ENCODE measurements at places on chromosomes 5 and 9.

- DNase-seq = no peak
Measured at GRCh38 chr5:88256872-88257271, 11.8 kb downstream of the TMEM161B start.

GRCh38 chr5:78387468-78388153 is 27.2 kb downstream of the SCAMP1 start:
- DNase-seq = no peak

- DNase-seq = no peak
Measured at GRCh38 chr5:82601077-82601476, 322.9 kb upstream of the RPS23 start.

DNA sequence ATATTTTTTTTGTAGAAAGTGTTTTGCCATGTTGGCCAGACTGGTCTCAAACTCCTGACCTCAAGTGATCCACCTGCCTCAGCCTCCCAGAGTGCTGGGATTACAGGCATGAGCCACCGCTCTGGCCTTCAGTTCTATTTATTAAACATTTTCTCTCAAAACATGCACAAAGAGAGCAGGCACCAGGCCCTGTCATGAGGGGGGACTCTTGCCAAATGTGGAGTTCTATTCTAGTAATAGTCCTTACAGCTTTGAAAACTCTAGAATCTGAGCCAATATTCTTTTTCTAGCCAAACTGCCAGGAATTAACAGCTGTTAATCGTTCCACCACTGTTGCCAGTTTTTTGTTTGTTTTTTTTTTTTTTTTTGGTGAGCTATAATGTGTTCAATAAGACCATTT is 124.6 kb downstream of the TARS1 start:
- DNase-seq = no peak

- DNase-seq = no peak
Measured at GRCh38 chr9:124284940-124285441, 27.2 kb downstream of the NEK6 start.

DNA sequence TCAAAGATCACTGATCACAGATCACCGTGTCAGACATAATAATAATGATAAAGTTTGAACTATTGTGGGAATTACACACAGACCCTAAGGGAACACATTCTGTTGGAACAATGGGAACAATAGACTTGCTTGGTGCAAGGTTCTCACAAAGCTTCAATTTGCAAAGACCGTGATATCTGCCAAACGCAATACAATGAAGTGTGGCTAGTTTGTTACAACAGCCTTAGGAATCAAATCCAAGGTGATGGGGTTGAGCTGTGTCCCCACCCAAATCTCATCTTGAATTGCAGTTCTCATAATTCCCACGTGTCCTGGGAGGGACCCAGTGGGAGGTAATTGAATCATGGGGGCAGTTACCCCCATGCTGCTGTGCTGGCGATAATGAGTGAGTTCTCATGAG is 20.8 kb downstream of the KYAT1 start:
- no peak for DNase-seq
